ENCODE measurements at places on chromosomes 11 and 22.

- no peak for DNase-seq
Observed at GRCh38 chr11:14308114-14308896, 50.7 kb downstream of the RRAS2 start.

- no peak for DNase-seq
Observed at GRCh38 chr22:42682113-42682851, 33.1 kb upstream of the CYB5R3 start.

- no peak for DNase-seq
Observed at GRCh38 chr11:119791047-119791446, 62.0 kb upstream of the NECTIN1 start.

DNA sequence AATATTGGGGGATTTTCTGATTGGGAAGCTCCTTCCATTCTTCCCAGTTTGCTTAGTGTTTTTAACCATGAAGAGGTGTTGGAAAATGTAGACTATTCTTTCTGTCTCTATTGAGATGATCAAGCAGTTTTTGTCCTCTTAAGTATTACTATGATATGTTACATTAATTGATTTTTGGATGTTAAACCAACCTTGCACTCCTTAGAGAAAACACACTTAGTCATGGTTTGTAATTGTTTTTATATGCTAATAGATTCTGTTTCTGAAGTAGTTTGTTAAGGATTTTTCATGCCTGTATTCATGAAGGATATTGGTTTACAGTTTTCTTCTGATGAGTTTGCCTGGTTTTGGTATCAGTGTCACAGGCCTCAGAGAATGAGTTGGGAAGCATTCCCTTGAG is 2.0 kb upstream of the NLRP6 start:
- DNase-seq: no peak

GRCh38 chr11:134063124-134063495 is 5.8 kb upstream of the JAM3 start:
- no peak for DNase-seq

GRCh38 chr11:11895672-11896071 is 53.9 kb downstream of the USP47 start:
- DNase-seq: peak; percentile 3

DNA sequence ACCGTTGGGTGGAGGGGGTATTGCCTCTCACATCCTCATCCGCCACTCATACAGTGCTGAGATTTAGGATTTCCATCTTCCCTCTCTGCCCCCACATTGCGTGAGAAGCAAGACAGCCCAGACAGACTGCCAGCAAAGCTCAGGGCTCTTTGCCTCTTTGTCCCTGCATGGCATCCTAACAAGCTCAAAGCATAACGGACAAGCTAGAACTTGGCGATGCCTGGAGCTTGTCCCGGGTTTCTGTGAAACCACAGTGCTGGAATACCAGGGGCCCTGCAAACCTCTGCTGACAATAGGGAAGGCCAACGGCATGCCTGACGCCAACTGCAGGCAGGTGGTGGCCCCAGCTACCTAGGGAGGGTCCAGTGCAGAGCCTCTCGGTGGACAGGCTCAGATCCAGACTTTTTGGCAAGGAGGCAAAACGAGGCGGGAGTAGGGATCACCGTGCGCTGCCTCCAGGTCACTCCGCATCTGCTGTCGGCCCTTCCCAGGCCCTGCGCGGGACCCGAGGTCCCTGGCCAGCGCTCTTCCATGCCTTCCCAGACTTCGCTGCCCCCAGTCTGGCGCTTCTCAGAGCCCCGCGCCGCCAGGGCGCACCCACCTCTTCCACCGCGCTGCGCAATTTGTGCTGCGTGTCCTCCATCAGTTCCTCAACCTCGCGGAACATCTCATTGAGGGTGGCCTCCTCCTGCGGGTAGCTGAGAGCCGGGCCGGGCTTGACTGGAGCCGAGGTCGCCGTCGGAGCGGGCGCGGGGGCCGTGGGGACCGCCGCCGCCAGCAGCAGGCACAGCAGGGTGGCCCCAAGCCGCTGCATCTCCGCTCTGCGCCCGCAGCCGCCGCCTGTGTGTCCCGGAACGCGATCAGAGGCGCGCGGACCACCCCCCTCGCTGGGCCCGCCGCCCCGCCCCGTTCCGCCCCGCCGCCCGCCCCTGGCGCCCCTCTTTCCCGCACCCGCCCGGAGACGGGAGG is at the start of gene DKK3:
DKK3 (minus strand) TSS at position 858 of the 969 bp plus-strand sequence; CDS start at position 814, 44 bp downstream.
- DNase-seq: no peak

DNA sequence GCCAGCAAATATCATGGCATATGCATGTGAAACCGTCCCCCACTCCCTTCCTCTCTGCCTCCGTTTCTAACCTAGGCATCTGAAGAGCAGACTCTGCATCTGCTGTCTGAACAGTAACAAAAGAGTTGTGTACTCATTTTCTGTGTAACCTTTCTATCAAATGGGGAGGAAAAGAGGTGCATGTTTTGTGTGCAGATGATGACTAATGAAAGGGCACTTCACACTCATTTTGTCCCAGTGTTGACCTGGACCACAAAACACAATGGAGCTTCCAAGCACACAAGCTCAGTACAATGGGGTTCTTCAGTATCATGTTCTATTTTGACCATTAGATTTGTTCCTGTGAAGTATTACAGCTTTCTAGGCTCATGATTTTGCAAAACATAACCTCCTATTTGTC is 13.0 kb downstream of the JHY start:
- DNase-seq: no peak

- no peak for DNase-seq
Observed at GRCh38 chr11:99424313-99425084, 403.8 kb downstream of the CNTN5 start.

- no peak for DNase-seq
Observed at GRCh38 chr11:13287036-13287435, 9.4 kb downstream of the BMAL1 start.

GRCh38 chr11:123547180-123547579 is 107.2 kb downstream of the SCN3B start:
- DNase-seq: no peak

Data from NCI-H510A treated with DMSO at 0.1 percent for 48 hours (cell line).